ENCODE measurements at places on chromosomes 4 and X.

- no peak for DNase-seq
These were observed 45.6 kb upstream of the TENM3 start for GRCh38 chr4:182197611-182198010.

DNA sequence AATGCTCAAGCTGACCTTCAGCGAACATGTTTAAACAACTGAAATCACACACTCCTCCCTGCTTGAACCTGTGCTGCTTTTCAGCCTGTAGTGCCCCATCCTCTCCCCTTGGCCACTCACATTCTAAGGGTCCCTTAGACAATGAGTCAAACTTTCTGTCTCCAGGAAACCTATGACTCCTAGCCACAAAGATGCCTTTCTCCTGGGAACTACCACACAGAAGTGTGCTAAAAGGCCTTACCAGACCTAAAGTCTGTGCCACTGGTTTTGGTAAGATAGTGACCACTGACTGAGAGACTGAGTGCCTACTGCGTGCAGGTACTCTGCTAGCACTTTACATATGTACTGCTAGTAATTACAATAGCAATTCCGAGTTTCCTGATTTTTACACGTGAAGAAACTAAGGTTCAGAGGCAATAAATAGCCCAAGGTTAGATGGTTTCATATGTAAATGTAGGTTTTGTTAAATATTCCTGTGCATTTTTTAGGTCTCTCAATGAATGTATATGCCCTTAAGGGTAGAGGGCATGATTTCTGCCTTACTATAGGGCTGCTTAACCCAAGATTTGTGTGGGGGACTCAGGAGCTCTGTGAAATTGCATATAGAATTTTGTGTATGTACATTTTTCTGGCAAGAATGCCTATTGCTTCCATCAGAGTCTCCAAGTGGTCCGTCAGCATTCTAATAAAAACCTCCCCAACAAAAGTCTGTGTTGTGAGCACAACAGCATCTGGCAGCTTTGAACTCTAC is 71.1 kb downstream of the NSG1 start:
- no peak for DNase-seq

DNA sequence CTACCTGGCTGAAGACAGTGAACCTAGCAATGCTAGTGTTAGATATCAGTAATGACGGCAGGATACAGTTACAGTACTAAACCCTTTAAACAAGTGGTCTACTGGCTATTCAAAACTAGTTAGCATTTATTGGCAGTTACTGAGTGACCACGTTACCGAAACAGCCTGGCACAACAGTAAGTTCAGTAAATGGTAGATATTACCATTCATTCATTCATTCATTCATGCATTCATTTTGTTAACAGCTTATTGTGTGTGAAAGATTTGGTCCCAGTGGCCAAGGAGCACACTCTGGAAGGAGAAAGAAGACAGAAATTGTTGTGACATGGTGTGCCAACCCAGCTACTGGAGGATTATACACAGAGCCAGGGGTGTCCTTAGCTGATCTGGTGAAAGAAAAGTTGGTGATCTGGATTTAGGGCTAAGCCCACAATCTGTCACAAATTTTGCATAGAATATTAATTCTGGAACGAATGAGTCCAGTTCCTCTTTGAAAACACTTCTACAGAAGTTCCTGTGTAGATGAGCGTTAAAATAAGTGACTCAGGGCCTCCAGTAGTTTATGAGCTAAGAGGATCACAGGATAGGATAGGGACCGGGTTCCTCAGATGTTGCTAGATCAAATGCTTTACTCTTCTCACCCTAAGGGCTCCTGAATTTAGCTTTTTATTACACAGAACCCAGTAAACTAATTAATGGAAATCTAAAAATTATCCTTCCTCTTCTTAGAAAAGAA is 179.1 kb downstream of the CBR4 start:
- DNase-seq = peak; percentile 18

GRCh38 chrX:1555370-1555769 is 18.4 kb upstream of the P2RY8 start:
- DNase-seq = no peak

DNA sequence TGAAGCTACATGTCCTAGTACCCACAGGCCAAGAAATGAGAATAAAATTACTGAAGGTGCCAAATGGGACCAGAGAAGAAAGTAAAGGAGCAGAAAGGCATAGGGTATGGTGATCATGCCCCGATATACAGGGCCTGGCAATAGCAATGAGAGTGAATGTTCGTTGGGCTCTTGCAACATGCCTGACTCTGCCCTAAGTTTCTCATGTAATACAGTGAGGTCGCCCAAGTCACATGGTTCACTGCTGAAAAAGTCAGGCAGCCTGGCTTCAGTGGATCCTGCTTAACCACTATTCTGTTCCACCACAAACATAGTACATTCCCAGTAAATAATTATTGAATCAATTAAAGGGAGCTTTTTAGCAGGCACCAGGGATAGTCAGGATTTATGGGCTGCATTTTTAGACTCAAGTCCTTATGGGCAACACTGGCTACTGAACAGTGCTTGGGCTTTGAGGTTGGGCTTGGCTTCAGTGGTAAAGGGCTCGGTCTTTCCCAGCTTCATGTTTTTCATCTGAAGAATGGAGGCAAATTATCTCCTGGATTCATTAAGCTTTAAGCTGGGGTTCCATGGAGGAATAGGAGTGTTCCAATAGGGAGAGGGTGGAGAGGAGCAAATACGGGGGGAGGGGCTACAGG is 67.1 kb upstream of the ZNF518B start:
- DNase-seq = no peak

DNA sequence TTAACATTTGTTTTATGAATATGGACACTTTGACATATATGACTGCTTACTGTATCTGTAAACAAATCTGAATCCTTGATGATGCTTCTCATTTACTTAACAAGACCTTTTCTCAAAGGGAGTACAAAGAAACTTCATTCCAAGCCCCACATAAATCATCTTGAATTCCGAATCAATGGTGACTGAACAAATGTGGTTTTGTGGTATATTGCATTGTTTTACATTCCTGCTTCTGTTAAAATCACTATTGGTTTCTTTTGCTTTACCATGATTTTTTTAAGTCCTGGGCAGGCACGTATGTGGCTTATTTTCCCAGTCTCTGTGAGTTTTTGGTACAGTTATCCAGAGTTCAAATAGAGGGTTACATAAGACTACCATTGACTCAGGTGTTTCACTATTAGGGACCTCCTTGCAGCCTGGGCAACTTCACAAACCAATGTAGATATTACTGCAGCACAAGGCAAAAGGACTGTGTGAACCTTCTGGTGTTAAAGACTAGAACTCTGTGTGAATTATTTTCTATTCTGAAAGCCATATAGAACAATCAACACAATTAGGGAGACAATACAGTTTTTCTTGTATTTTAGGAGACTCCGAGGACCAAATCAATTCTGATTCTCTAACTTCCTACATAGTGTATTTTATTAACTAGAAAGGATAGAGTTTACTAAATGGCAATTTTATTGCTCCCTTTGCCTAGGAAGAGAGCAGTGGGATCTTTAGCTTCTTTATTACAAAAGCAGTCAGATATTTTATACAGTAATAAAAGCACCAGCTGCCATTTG is 196.4 kb downstream of the GALNTL6 start:
- no peak for DNase-seq

DNA sequence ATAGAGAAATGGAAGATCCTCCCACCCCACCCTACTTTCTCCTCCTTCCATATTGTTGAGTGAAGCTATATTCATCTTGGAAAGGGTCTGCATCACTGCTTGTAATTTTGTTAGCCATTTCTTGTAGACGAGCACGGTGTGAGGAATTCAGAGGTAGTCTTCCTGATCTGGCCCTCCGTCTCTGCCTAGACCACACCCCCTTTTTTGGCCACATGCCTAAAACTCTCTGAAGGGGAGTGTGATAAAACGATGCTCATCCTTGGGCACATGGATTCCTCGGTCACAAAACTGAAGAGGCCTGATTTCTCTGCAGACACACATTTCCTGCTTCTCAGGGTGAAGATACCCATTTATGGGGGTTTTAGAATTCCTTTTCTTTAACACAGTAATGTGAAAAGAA is 182.8 kb downstream of the LARP7 start:
- DNase-seq = no peak

- DNase-seq = no peak
These were observed 932.6 kb downstream of the C4orf33 start for GRCh38 chr4:130028552-130028951.

DNA sequence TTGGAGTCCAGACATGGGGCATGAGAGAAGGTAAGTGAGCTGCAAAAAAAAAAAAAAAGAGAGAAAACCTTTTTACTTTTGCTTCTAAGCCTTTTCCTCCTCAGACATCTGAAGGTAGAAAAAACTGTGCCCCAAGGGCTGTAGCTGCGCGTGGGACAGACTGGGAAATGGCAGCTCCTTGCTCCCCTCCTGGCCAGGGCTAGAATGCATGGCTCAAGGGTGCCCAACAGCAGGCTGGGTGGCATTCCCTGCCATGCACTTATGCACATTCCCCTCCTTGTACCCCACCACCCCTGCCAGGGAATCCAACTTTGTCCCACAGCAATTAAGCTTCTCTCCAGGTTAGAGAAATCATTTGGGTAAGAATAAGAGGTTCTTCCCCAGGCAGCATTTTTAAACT is 421.2 kb downstream of the TRAM1L1 start:
- no peak for DNase-seq

- no peak for DNase-seq
These were observed 39.0 kb downstream of the FBXO8 start for GRCh38 chr4:174244441-174244840.

DNA sequence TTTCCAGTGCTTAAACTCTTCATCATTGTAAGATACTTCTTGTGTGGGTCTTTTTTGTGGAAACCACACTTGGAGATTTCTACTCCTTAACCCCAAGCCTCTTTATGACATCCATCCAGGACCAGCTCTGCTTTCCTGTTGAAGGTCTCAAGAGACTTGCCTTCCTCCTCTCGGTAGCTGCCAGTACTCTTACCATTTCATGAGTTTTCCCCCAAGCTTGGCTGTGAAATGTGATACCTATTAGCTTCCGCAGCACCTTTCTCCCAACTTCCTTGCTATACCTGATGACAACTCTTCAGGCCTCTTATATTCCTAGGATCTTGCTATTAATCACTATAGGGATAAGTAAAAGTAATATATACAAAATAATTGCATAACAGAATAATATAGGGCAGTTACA is 1.9 kb upstream of the DCK start:
- DNase-seq = no peak

DNA sequence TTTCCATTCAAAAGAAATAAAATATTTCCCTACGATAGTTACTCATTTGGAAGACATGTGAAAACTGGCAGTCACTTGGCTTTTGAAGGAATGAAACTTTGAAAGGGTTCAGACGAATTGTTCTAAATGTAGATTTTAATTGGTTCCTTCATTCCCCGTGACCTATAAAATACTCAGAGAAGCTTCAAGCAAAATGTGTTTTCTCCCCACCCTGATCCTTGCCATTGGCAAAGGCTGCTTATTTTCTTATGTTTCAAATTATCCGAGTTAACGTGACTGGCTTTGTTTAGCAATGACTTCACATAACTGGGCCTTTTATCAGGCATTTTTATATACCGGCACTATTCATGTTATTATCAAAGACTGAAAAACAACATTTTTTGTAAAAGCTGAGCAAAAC is 204.1 kb upstream of the NEIL3 start:
- no peak for DNase-seq

DNA sequence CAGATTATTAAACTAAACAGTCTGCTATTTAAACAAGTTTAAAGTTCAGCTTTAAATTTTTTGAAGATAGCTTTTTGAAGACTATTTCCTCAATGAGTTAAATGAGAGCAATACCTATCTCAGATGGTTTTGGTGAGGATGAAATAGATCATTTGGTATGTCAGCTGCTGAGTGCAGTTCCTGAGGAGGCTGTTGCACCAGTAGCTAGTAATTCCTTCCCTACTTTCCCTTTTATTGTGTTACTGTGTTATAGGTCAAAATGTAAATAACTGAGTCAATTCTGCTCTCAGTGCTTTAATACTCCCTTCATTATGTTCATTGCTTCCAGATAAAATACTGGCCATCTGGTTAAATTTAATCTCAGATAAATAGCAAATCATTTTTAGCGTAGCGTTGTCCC is 48.6 kb downstream of the BMPR1B start:
- DNase-seq = no peak

DNA sequence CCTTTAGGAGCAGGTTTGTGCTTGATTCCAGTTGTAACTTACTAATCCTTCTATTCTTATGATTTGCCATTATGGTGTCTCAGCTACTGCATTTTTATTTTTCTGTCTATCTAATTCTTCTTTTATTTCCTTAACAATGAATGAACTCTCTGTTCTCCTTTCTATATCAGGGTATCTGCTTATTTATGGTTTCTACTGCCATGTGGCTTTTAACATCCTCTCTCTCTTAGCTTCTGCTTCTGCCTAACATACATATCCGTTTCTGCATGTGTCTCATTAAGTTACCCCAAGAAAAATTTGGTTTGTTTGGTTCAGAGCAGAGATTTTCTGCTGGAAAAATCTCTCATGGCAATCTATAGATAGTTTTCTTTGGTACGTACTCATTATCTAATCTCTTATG is 614.4 kb downstream of the RPA4 start:
- no peak for DNase-seq

GRCh38 chrX:7889680-7890079 is 37.5 kb downstream of the PNPLA4 start:
- no peak for DNase-seq

DNA sequence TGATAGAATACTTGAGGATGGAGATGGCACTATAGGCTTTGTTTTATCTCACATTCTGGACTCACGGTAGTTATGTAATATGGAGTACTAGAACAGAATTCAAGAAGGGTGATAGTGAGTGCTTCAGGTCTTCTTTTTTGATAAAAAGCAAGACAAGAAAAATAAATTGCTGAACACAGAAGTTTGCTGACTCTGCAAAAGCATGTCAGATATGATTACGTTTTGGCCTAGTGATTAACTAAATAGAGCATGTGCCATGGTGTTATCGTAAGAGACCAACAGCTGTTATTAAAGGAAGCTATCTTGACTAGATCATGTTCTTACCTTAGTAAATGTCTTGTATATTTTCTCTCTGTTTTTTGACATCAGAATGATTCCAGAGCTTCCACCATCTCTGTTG is 436.9 kb upstream of the LCORL start:
- no peak for DNase-seq

DNA sequence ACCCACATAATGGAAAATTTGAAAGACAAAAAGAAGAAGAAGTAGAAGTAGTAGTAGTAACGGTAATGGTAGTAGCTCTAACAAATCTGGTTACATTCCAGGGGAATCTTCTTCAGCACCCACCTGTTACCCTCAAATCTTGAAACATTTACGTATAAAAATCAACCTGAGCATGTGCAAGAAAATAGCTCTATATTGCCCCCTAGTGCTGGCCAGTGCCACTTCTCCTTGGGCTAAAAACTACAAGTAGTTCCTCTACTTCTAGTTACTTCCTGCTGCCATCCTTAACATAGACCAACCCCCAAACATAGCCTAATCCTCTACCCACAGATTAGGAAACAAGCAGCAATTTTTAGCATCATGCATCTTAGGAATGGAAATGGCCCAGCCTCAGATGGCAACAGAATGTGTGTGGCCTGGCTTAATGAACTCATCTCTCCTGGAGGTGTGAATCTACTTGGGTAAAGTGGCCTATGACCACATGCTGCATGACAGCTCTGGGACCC is 3.1 kb downstream of the PDGFC start:
- peak; percentile 67 for DNase-seq

GRCh38 chrX:55450259-55450658 is 1.7 kb upstream of the MAGEH1 start:
- no peak for DNase-seq

GRCh38 chr4:108651014-108651791 is 804 bp downstream of the OSTC start:
- DNase-seq = peak; percentile 18

Measured in A549 (cell line).